ENCODE measurements at places on chromosomes 5 and 9. TPM values are rescaled to one million over a fixed set of nuclear protein-coding genes. Genes with fewer than 3 reads are reported as not detected.

KYAT1 gene
- 9.6 TPM for polyA plus RNA-seq

LCN2 gene
- polyA plus RNA-seq: 1.9 TPM

GCNT4 gene
- polyA plus RNA-seq: 0.32 TPM

PCDHGA6 gene
- 1.4 TPM for polyA plus RNA-seq

SMIM3 gene
- polyA plus RNA-seq: 22.1 TPM

TAF11L10 gene
- not detected for polyA plus RNA-seq

TCERG1 gene
- 62.2 TPM for polyA plus RNA-seq

CRB2 gene
- 0.08 TPM for polyA plus RNA-seq

PCDHGA12 gene
- polyA plus RNA-seq: 0.34 TPM

CCNJL gene
- polyA plus RNA-seq: 2.0 TPM

FGF10 gene
- 1.0 TPM for polyA plus RNA-seq

SNX30 gene
- polyA plus RNA-seq: 2.0 TPM

OGN gene
- polyA plus RNA-seq: 21.1 TPM

HSPB3 gene
- polyA plus RNA-seq: not detected

LPAR1 gene
- 9.6 TPM for polyA plus RNA-seq

FAM151B gene
- 3.2 TPM for polyA plus RNA-seq

AHRR gene
- polyA plus RNA-seq: 0.88 TPM

PCDHB2 gene
- polyA plus RNA-seq: 0.79 TPM

C9 gene
- 0.07 TPM for polyA plus RNA-seq
